ENCODE measurements at places on chromosomes 12 and 14.

DNA sequence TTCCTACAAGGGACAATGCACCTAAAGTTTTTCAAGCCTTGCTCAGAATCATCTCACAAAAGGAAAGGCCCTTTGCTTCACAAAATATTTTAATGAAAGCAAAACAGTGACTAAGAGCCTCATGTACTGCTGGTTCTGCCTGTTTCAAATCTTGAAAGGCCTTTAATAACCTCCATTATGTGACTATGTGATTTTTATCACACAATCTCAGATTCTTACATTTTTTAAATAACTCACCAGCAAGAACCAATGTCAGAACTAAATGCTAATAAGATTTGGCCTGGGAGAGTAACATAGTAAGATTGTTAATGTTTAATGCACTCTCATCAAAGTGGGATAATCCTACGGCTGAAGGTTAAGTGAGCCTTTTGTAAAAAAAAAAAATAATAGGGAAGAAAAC, 378.9 kb downstream of the RGS6 start:
- no peak for DNase-seq

DNA sequence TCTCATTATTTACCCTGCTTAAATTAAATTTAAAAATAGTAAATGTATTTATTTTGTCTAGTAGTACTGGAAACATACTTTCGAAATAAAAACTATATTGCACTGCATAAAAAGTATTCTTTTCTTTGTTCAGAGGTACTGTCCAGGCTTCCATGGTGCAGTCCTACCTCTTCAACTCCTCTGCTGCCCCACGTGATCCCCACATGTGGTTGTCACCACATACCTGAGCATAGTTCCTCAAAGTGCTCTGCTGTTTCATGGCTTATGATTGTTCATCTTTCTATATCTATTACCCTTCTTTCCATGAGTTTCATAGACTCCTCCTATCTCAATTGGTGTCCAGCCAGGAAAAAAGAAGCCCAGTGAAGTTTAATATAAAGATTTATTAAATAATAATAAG, 317.5 kb upstream of the OR4E1 start:
- DNase-seq, result no peak

DNA sequence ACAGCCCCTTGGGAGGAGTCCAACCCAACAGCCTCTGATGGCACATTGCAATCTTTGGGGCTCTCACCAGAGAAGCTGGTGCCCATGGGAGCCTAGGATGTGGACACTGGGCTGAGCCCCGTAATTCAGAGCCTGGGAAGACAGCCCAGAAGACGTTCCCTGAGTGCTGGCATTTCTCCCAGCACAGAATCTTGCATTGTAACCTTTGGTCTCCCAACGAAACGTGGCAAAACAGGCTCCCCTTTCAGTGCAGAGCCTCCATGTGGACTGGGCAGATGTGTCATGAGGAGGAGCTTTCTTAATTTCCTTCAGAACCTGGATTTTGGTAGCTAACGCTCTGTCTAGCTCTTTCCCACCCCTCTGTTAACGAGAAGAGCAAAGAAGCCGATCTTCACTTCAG, 26.3 kb downstream of the BATF start:
- no peak for DNase-seq

- no peak for DNase-seq
Measured at GRCh38 chr14:55074662-55075061, 23.2 kb downstream of the MAPK1IP1L start.

DNA sequence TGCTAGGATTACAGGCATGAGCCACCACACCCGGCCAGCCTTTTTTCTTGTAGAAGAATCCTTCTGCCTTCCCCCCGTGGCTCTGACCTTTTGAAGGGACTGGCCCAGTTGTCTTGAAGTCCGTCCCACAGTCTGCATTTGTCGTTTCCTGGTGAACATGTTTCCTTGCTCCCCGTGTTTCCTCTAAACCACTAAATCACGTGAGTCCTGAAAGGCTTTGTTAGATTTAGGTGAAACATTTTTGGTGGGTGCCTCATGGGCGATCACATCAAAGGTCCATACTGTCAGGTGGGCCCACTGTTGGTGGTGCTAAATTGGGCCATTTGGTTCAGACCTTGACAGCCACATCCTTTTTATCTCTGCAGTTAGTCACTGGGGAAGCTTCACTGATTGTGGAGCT, 26.3 kb downstream of the MLXIP start:
- no peak for DNase-seq

- no peak for DNase-seq
Measured at GRCh38 chr14:80313806-80314205, 102.5 kb upstream of the DIO2 start.

DNA sequence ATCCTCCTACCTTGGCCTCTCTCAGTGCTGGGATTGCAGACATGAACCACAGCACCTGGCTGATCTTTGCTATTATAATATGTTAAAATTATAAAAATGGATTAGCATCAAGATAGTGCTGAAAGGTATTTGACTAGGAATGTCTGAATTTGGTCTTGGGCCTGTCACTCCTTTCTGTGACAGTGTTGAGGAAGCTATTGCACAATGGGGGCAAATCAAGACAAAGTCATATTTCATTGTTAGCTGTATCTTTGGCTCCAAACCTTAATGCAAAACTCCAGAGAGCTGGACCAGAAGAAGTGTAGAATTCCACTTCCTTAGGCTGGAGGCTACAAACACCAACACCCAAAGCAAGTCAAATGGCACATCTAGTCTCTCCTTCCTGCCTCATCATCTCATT, 42.2 kb downstream of the ZCRB1 start:
- DNase-seq, result peak; percentile 39

DNA sequence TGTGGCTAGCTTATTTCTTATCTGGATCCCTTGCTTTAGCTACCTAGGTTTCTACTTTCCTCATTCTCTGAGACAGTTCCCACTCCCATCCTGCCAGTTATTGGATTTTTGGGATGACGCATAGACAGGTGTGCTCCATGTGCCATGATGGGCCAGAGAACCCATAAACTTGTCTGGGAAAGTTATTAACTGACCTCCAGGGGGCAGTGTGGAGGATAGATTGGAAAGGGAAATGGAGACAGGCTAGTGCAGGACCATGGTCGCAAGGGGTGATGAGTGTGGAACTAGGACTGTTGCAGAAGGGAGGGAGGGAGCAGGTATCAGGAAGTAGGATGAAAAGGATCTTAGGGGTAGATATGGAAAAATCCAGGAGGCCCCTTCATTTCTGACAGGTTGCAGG, 80.3 kb downstream of the ESRRB start:
- peak; percentile 49 for DNase-seq

DNA sequence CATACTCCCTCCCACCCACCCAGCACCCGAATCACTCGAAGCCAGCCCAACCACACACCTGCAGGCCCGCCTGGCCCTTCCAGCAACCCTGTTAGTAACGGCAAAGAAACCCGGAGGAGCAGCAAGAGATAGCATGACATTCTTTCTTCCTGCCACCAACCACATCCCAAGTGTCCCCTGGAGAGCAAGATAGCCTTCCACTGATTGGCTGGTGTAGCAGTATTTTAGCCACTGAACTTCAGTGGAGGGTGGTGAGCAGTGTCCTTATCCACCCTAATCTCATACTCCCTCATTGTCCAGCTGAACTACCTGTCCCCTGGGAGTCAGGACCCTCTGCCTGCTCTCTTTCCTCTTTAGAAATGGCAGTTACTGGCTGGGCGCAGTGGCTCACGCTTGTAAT, 769 bp upstream of the SLC39A5 start:
- DNase-seq, result peak; percentile 74

GRCh38 chr12:14772946-14773345, 30.3 kb downstream of the WBP11 start:
- DNase-seq, result no peak

DNA sequence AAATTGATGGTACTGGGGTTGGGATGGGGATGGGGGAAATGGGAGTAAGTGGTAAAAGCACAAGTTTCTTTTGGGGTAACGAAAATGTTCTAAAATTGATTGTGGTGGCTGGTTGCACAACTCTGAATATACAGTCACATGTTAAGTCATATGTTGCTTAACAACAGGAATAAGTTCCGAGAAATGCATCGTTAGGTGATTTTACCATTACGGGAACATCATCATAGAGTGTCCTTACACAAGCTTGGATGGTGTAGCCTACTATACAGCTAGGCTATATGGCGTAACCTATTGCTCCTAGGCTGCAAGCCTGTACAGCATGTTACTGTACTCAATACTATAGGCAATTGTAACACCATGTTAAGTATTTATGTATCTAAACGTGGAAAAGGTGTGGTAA, 31.0 kb downstream of the ITGA7 start:
- peak; percentile 58 for DNase-seq

DNA sequence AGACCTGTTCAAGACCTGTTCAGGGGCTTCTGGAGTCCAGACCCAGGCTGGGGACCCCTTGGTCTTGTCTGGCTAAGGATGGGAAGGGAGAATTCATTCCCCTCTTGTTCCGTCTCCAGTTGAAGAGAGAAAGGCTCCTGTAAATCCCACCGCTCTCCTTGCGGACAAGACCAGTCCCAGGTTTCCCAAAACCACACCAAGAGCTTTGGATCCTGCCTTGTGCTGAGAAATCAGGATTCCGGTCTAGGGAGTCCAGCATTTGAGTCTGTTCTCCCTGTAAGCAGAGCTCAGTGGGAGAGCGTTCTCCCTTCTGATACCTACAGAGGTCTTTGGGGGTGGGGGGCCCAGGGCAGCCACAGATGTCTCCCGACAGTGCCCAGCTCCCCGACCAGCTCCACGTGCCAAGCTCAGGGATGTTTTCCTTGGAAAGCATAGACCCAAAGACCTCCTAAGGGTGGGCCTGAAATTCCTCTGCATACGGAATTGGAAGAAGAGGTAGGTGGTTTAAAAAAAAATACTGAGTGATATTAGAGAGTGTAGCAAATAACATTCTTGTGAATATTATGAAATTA, 1.9 kb downstream of the HOXC13 start:
- no peak for DNase-seq

DNA sequence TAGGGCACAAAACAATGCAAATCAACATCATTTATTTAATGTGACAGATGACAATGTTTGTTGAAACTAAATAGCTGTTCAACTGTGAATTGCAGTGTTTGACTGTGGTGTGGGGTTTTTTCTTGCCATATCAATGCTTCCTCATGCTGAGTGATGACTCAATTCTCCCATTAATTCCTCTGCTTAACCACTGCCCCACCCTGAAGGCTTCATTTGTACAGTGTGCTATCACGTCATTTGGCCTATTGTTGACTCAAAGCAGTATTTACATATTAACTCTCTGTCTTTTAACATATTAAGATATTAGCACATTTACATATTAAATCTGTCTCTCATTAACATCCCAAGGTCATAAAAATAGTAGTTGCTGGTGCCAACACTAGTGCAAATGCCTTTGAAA, 164.8 kb upstream of the NRXN3 start:
- DNase-seq, result peak; percentile 43

DNA sequence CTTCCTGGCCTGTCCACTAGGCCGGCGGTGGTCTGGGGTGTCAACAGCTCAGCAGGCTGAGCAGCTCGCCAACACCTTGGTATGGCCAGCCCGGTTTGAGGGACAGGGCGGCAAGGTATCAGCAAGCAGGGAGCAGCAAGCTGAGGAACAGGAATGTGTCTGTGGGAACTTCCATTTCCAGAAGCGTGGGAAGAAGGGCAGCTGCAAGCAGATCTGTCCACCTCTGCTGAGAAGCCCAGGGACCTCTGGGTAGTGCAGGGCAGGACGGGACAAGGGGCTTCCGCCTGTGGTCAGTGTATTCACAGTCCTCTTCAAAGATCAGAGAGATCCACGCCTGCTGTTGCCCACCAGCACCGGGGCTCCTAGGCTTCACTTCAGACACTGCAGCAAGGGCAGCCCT, 36.0 kb downstream of the ACTN1 start:
- no peak for DNase-seq

- peak; percentile 34 for DNase-seq
Measured at GRCh38 chr12:122503147-122503751, 2.5 kb upstream of the ZCCHC8 start.

GRCh38 chr12:55996715-55997534, at the start of gene SUOX:
TSS of gene SUOX (plus strand) at chr12:55997276. CDS start at chr12:56002222, 4,946 bp downstream.
- peak; percentile 24 for DNase-seq

GRCh38 chr14:57820581-57820980, 45.3 kb downstream of the SLC35F4 start:
- no peak for DNase-seq

DNA sequence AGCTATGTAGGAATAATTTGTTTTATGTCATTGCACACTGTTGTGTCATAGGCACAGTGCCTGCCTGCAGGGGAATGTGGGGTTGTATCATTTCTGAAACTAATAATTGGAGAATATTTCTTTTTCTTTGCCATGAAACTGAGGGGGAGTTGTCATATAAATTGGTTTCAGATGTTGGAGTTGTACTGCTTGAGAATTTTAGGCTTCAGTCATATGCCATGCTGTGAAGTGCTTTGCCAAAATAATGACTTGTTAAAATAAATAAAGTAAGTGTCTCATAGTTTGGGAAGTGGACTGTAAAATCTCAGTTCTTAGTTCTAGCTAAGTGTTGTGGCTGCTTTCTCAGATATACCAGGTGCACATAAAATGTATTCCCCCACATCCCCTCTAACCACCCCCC, 116.8 kb downstream of the DAAM1 start:
- no peak for DNase-seq

All from NB4 (cell line).